ENCODE measurements at places on chromosomes 5 and 9.

DNA sequence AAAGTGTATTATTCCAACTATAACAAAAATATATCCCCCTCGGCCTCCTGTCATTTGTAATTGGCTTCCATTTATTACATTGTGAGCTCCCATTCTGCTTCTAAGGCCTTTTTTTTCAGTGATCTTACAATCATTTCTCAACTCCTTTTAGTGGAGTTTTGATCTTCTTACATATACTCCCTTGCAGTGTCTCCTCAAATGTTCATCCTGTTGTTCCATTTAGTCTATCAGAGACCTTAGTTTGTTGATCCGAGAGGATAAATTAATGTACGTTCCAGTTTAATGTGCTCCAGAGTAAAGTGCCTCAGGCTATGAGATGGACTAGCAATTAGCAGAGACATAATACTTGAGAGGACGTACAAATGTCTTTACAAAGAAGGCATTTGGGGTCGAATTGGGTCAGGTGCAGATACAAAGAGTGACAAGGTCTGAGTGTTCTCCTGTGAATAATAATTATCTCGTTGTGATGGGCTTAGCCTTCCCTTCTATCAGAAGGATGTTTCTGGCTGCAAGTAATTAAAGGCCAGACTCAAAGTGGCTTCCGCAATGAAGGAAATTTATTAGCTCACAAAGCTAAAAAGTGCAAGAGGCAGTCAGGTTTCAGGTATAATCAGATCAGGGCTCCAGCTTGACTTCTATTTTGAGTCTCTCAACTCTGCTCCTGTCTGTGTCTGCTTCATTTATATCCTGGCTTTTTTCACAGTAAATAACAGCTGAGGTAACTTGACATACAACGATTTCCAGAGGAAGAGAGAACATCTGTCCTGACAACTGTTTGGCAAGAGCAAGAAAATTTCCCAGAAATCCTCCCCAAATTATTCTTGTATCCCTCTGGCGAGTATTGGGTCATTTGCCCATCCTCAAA, 30.1 kb downstream of the ARRDC3 start:
- DNase-seq, result no peak

DNA sequence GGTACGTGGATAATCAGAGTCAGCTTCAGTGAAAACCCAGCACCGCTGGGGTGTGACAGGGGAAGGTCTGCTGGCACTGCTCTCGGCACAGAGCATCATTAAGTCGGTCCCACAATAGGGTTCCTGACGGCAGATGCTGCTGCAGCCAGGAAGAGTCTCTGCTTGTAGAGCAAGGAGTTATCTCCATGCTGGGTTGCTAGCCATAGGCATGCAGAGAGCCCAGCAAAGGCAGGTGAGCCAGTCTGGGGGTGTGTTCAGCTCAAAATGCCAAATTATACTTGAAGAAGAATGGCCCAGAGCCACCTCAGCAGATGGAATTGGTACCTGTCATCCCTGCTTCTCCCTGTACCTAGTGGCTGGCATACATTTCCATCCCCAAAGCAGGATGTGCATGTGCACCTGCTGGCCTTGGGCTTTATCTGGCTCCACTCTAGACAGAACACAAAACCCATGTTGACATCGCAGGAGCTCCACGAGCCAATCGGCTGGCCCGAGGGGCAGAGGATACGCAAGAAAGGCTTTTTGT, 100.8 kb downstream of the WDR41 start:
- no peak for DNase-seq

- DNase-seq, result no peak
Observed at GRCh38 chr9:136081826-136082495, 13.1 kb downstream of the NACC2 start.

DNA sequence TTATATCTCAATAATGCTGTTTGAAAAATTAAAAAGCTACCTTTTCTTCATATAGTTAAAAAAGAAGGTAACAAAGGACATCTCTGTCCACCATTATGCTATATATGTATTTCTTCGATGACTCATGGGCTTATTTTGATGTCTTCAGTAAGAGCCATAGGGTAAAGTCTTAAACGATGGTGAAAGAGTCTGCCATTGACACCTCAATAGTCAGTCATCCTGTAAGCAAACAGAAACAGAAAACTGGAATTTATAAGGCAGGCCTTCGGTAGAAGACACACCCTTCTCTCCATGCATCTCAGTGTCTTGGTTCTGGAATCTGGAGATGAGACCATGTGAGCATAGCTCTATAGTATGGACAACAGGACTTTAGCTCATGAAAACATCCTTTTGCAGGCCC, 87.0 kb upstream of the ZNF462 start:
- DNase-seq, result no peak

GRCh38 chr9:110334183-110334582, 3.5 kb downstream of the TXNDC8 start:
- no peak for DNase-seq

- DNase-seq, result no peak
Observed at GRCh38 chr9:130751631-130752355, 58.2 kb downstream of the EXOSC2 start.

- no peak for DNase-seq
Observed at GRCh38 chr9:103116246-103116645, 121.1 kb downstream of the CYLC2 start.
